Activated CD4-positive, alpha-beta T cell treated with anti-CD3 and anti-CD28 coated beads, Interleukin-2, amount 50 U/mL, for 4 hours (primary cell): ENCODE measurements at places on chromosomes 6 and 20.

GRCh38 chr6:15387118-15387517 is 141.2 kb downstream of the JARID2 start:
- no peak for DNase-seq

GRCh38 chr6:14210663-14211561 is 93.3 kb downstream of the CD83 start:
- DNase-seq = peak; percentile 82

- DNase-seq = no peak
These were observed 502 bp upstream of the HTR1E start for GRCh38 chr6:86936834-86937218.

- no peak for DNase-seq
These were observed 199.0 kb upstream of the KCNG1 start for GRCh38 chr20:51221791-51222408.

GRCh38 chr20:20843982-20844381 is 131.5 kb upstream of the RALGAPA2 start:
- no peak for DNase-seq

DNA sequence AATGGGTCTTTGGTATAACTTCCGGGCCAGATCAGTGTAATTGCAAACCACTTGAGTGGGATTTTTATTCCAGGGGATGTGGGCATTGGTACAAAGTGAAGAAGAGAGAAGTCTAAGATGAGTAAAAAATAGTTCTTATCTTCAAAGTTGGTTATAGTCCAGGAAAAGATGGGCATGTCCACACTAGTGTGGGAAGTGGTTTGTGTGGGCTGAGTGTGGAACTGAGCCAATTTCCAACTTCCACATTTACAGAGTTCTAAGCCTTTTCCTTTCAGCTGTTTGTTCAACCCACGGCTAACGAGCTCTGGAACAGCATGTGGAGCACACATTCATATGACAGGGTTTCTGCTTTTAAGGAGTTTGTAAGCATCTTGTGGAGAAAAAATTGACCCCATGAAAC is 72.3 kb upstream of the IFNGR1 start:
- DNase-seq = no peak

DNA sequence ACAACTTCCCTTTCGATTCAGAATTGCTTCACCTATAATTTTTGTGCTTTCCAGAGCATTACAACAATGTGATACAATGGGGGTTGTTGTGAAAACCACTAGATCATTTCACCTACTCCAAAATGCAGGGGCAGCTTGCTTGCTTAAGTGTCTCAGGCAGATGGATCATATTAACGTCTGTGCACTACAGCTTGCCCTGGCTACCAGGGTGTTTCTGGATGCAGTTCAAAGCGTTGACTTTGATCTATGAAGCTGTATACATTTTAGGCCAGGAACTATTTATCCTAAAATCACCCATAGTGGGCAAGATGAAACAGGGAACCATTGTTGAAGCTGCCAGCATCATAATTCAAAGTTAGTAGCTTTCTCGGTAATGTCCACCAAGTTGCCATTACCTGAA is 339.5 kb upstream of the HSF2 start:
- no peak for DNase-seq

GRCh38 chr20:31806564-31807355 is 12.4 kb upstream of the MYLK2 start:
- no peak for DNase-seq

DNA sequence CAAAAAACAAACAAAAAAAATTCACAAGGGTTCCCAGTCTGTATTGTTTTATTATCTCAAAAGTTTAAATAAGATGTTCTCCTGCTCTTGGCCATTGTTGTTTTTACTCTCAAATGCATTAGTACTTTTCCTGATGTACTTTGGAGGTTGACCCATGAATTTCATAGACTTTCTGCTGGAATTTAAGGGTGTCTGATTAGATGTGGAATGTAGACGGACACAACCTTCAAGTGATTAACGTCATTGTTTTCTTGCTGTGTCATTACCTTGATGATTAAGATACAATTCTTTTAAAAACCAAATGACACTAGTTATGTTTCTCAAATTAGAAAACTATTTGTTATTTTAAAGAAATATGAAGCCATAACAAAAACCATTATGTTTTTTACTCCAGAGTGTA is 421.4 kb upstream of the RUNX2 start:
- no peak for DNase-seq

- peak; percentile 43 for DNase-seq
These were observed at the start of gene DDR1 for GRCh38 chr6:30883685-30884520. DDR1 (plus strand) TSS chr6:30884519; CDS start chr6:30888730, 4,211 bp downstream.

GRCh38 chr6:95587989-95588388 is 10.7 kb downstream of the MANEA start:
- no peak for DNase-seq

DNA sequence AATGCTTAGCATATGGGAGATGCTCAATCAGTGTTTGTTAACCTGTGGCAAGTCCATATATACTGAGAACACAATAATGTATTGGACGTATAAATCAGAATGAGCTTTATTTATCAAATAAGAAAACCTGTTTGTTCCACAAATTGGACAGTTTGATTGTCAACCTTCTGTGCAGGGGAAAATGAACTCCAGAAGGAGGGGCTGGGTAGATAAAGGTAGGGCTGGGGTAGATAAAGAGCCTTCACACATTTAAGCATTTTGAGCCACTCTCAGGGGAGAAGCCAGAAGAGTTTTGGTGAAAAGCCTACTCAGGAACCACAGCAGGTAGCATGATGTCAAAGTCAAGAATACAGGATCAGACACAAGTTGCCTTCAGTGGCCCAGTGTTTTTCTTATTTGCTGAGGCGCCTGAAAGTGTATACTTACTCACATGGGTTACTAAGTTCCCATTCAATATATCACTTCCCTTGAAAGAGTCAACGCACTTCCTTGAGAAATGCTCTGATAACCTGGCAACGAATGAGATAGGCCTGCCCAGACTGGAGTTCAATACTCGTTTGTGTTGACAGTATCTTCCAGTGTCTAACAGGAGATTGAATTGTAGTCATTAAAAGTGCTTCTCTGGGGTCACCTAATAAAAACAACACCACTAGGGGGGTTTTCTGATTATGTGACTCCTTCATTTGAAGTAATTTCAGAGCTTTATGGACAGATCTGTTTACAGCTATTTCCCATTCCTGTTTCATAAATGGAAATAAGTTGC is 263.9 kb upstream of the CITED2 start:
- no peak for DNase-seq

- DNase-seq = no peak
These were observed 93.0 kb downstream of the TCP11 start for GRCh38 chr6:35048031-35048613.

- DNase-seq = peak; percentile 25
These were observed 10.1 kb upstream of the ZNF337 start for GRCh38 chr20:25706793-25707192.

GRCh38 chr6:98834060-98835031 is at the start of gene POU3F2:
POU3F2 (plus strand) TSS chr6:98834574; CDS start chr6:98834874, 300 bp downstream.
- DNase-seq = peak; percentile 64

GRCh38 chr6:6722195-6722594 is 133.7 kb downstream of the LY86 start:
- DNase-seq = no peak

DNA sequence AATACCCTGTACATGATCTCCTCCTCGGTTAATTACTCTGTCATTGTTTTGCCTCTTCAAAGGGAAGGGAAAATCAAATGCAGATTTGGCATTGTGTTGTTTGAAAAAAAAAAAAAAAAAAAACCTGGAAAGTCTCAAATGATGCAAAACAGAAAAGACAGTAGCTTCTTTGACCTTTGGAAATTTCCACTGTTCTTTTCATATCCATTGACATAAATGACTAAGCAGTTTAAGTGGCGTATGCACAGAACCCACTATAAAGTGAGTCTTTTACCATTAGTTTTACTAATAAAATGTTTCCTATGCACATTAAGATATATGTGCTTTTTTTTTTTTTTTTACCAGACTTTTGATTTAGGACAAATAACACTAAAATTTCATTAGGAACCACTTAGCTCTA is 704.3 kb downstream of the TFAP2A start:
- no peak for DNase-seq

DNA sequence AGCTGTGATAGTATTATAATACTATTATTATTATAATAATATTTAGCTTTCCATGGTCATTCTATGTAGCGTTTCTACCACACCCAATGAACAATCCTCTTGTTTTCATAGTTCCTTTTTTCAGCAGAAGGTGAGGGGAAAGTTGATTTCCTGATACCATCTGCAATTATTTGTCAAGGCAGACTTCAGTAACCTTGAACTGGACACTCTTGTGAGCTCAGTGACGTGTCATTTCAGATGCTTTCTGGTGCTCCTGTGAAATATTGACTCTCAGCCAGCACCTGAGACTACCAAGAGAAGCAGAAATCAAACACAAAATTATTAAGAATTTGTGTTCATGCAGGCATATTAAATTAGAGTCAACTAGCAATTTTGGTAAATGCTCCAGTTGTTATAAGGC is 46.0 kb upstream of the PROKR2 start:
- DNase-seq = no peak

GRCh38 chr6:157276134-157276532 is 47.2 kb downstream of the TMEM242 start:
- no peak for DNase-seq

GRCh38 chr6:6351511-6352025 is 31.1 kb upstream of the F13A1 start:
- DNase-seq = no peak

- no peak for DNase-seq
These were observed 1.6 kb downstream of the SRPK1 start for GRCh38 chr6:35919085-35919826.

DNA sequence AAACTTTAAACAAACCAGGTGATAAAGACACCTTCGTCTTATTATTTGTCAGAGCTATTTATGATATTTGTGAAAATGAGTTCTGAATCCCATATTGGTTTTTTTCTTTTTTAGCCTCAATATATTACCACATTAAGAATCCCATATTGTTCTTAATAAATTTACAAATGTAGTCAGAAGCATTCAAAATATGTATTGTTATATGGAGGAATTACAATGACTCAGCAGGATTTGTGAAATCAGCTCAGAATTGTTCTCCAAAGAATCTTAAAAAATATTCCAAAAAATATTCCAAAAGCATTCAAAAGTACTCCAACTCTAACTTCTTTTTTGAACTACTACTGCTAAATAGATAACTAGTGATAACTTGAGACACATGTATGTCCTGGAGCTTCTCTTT is 6.5 kb upstream of the ZNF343 start:
- DNase-seq = no peak

DNA sequence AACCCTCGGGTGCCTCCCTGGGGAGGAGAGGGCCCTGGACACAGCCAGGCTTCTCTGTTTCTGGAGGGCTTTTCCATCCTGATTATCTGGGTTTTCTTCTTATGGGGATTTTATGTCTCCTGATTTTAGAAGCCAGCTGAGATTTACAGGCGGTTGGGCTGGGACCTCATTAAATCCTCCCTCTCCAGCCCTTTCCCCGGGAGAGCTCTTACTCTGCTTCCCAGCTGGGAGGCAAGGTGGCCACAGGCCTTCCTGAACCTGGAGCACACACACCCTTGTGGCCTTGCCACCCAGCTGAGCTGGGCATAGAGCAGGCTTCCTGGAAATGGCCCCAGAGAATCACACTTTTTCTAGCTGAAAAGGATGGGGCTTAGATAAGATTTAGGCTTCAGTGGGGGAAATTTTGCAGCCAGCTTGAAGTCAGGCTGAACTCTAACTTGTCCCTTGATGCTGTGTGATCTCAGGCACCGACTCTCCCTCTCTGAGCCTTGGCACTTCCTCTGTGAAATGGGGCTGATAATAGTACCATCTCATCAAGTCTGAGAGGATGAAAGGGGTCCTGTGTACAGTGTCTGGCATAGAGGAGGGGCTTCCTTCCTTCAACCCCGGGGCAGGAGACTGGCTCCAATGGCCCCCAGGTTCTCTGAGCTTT is 16.6 kb downstream of the VSTM2L start:
- no peak for DNase-seq
